ENCODE measurements at places on chromosomes 3 and 15.

GRCh38 chr3:60856257-60857046, 394.8 kb downstream of the FHIT start:
- DNase-seq: no peak

DNA sequence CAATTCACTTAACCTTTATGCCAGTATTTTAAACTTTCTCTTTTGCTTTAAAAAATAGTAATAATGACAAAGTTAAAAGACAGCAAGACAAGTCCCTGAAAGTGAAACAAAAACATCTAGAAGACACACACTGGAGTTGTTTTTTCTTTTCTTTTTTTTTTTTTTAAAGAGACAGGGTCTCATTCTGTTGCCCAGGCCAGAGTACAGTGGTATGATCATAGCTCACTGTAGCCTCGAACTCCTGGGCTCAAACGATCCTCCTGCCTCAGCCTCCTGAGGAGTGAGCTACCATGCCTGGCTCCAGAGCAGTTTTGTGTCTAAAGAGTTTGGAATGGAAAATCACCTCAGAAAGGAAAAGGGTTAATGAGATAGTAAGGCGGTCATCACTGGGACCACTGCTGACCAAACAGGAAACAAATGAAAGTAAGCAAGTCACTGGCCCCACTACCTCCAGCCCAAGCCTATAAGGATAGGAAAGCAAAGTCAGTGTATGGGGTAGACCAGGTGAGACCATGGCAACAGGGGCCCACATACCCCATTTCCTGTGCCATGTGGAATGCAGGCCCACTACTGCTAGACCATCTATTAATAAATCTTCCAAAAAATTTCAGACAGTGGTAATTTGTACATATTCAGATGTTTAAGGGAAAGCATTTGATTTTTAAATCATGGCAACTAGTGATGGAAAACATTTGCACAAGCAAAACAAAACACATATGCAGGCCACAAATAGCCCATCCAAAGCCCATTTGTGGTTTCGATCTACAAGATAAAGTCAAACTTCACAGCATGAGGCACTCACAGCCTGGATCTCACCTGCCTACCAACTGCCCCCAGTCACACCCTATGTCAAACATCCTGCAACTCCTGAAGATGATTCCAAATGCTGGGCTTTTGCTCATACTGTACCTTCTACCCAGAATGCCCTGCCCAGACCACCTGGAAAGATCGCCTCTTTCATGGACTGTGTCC, 62.6 kb downstream of the OSBPL10 start:
- DNase-seq: no peak

- no peak for DNase-seq
These were observed 422 bp upstream of the SETMAR start for GRCh38 chr3:4302747-4303146.

GRCh38 chr3:139248593-139249255, 95.1 kb upstream of the MRPS22 start:
- no peak for DNase-seq

DNA sequence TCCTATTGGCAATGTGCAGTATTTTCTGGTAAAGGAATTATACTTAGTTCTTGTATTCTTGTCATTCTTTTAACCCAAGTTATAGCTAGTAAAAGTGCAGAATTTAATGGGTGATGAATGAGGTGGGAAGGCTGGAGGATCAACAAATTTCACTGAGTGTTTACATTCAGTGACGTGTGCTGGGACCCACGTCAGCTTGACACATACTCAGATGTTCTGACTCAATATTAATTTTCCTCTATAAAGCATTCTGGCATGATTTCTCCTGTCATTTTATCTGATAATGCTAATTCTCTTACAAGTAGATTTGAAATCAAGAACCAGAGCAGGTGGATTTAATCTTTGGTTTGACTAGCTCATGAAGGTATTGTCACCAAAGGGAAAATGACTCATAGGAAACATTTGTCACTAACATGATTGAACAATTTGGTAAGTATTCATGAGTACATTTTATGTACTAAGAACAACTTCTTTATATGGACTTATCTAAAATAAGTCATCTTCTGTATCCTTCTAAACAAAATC, 71.0 kb upstream of the SYNPR start:
- DNase-seq: no peak

DNA sequence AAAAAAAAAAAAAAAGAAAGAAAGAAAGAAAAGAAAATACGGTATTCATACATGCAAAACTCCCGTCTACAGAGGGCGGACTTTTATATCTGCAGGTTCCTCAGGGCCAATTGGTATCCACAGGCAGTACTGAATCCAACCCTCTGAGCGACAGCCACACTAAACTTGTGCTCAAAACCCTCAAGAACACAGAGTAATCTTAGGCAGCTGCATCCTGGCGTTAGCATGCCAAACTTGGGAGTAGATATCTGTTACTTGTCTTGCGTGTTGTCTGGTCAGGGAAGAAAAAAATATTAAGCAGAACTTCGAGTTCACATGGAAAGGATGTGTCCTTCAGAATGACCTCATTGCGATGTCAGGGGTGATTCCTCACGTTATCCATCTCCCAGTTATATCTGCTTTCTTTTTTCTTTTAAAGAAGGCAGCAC, 12.8 kb downstream of the SNAP23 start:
- DNase-seq: no peak

GRCh38 chr3:35422836-35423601, 216.3 kb upstream of the ARPP21 start:
- DNase-seq: no peak

- DNase-seq: no peak
These were observed 441.3 kb downstream of the TBL1XR1 start for GRCh38 chr3:176755977-176756376.

- DNase-seq: no peak
These were observed 57.2 kb downstream of the NIPA2 start for GRCh38 chr15:22895465-22896190.

DNA sequence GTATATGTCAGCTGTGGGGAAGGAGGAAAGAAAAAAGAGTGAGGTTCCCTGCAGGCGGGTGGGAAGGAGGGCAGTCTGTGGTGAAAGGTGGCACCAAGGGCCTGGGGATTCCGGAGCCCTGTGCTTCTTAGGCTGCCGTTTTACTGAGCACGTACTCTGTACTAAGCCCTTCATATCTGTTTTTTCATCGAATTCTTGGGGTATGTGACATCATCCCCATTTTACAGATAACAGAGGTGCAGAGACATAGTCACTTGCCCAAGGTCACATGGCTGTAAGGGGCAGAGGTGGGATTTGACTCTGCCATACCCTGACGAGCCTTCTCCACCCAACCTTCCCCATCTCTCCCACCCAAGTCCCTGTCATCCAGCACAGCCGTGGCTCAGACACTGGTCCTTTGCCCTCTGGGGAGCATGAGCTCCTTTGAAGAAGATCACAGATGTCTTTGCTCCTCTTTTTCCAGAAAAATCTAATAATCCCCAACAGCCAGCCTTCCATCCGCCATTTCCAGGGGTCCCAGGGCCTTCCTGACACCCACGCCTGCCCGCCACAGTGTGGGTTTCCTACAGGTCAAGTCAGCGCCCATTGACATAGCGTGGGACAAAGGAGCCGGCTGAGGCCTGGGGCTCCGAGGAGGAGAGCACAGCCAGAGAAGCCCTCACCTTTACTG, 24.2 kb downstream of the CYP11A1 start:
- no peak for DNase-seq

DNA sequence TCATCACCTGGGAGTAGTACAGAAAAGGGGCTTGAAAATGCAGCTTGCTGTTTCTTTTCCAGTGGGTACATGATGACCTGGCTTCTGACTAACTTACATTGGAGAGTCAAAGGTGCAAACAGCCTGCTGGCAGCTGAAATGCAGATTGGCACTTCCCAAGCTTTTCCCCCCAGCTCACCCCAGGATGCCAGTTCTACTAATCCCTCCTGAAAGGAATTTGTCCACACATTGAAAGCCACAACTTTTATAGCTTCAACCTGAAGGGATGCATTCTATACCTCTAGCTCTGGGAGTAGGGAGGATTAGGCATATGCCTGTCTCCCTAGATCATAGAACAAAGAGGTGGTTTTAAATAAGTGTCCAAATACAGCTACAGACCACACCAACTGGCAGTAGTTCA, 281.7 kb downstream of the EFHB start:
- no peak for DNase-seq

DNA sequence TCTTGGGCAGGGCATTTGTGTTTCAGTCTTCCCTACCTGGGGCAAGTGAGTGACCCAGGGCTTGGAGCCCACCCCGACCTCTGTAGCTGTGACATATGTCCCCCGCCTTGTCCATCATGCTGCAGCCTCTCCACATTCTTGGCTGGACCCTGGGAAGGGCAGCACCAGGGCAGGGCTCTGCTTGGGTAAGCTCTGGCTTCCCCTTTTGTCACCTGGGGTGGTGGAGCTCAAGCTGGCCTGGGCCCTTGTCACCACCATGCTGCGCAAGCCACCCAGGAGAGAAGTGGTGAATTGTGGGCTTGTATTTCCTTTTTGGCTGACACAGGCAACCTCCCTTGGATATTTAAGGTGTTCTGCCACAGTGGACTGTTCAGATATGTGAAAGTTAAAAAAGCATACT, 29.3 kb downstream of the SPSB4 start:
- no peak for DNase-seq

GRCh38 chr3:149247929-149248691, 26.5 kb upstream of the CP start:
- DNase-seq: no peak

- no peak for DNase-seq
These were observed 34.9 kb downstream of the PIK3R4 start for GRCh38 chr3:130711565-130712324.

GRCh38 chr3:26004172-26004571, 214.3 kb downstream of the OXSM start:
- no peak for DNase-seq

GRCh38 chr3:191260431-191261303, 61.6 kb downstream of the OSTN start:
- DNase-seq: no peak

DNA sequence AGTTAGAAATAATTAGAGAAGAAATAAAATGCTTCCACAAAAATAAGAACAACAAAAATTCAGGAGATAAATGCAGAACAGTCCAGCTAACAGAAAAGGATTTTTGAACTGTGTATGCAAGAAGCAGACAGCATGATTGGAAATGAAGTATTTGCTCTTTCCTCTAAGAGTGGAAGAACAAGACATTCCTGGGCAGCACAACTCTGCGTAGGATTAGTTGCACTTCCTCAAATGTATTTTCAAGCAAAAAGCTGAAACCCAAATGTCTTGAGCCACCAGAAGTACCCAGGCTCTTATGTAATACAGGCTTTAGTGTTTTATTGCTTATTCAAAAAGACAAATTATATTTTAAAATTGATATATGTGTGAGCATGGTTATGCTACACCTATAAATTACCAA, 127.2 kb downstream of the ZBTB20 start:
- no peak for DNase-seq

DNA sequence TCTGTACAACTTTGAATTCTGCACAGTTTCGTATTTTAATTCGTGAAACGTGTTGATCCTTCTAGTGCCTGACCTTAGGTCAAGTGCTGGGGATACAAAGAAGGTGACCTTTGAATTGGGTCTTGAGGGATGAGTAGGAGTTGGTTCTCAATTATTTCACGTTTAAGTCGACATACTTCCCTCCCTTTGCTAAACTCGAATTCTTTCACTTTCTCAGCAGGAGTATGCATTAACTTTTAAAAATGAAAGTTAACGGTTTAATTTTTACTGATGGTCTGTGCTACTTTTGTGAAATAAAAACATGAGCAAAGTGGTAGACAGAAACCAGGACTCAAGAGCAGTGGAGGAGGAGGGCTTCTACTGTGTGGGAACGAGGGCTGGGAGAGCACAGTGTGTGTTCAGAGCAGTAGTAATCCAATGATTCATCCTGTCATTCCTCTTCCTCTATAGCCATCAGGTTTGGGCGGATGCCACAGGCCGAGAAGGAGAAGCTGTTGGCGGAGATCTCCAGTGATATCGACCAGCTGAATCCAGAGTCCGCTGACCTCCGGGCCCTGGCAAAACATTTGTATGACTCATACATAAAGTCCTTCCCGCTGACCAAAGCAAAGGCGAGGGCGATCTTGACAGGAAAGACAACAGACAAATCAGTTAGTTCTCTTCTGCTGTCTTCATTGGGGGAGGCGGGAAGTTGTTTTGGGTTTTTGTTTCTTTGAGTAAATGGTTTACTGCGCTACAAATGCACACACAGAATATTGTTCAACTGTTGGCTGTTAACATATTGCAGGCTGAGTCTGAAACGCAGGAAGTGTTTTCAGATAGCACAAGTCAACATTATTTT, 78.6 kb upstream of the TSEN2 start:
- DNase-seq: no peak

DNA sequence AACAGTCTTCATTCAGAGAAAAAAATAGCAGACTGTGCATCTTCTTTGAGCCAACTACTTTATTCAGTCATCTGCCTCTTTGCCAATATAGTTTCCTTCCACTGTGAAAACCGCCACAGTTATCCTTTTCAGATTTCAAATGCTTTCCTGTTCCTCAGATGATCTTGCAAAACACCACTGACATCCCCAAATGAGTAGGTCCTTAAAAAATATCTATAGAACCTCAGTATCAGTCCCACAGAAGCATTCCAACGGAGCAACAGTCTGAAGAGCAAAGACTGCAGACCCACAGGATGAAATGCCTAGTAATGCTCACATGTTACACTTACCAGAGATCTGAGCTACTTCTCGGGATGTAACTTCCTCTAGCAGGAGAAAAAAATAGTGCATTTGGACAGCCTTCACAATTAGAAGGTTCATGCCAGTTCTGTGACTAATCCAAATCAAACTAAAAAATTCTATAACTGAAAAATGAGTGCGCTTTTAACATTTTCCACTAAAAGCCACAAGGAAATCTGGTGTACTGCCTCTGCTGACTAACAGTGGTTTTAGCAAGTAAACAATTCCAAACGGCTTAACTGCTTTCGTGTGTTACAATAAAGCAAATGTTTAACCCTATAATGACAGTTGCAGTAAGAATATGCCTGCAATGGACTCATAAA, at the start of gene ANKRD28:
TSS of gene ANKRD28 (minus strand) at position 338 of the 662 bp plus-strand sequence. CDS start 1,458 bp downstream, outside the sequence.
- DNase-seq: no peak

GRCh38 chr15:48814286-48814685, 3.4 kb upstream of the CEP152 start:
- DNase-seq: no peak

DNA sequence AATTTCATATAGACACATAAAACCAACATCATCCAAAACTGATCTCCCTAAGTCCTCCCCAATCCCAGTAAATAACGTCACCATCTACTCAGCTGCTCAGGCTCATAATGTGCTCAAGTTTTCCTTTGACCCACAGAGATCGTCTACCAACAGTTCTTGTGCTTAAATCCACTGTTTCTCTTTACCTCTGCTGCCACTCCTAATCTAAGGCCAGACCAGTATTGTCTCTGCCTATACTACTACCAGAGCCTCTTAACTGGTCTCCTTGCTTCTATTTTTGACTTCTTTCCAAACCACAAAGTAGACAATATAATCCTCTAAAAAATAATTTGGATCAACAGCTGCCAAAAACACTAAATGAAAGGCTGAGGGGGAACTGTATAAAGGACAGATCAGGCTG, 65.3 kb downstream of the CLASP2 start:
- DNase-seq: no peak

GRCh38 chr15:97235611-97235985, 724.9 kb upstream of the ARRDC4 start:
- DNase-seq: no peak

DNA sequence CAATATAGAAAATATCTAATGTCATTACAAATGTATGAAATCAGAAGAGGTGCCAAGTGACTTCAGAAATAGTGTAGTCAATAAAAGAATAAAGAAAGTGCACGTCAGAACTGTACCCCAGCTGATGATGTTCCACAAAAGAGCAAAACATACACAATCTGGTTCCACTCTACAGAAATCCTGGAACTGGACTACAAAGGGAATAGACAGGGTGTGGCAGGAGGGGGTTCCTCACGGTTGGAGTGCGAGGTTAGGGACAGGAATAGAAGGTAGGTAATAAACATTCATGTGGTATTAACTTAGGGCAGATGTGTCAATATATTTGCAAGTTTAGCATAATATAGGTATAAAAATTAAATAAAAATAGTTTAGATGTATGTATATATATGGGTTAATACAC, 103.3 kb upstream of the GOLGA6L6 start:
- DNase-seq: no peak
